ENCODE measurements at places on chromosomes 4 and X.

- DNase-seq, result peak; percentile 69
Measured at GRCh38 chr4:3047464-3048286, 26.7 kb downstream of the HTT-AS start.

DNA sequence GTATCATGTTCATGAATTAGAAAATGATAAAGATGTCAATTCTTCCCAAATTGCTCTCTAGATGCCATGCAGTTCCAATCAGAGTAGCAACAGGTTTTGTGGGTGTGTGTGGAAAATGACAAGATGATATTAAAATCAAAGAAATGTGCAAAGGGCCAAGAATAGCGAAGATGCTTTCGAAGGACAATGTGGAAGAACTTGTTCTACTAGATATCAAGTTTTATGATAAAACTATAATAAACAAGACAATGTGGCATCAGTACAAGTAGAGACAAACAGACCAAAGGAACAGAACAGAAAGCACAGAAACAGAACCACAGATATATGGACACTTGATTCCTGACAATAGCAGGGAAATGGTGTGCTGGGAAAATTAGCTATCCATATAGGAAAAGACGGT lies 9.0 kb downstream of the TAB3 start:
- no peak for DNase-seq

DNA sequence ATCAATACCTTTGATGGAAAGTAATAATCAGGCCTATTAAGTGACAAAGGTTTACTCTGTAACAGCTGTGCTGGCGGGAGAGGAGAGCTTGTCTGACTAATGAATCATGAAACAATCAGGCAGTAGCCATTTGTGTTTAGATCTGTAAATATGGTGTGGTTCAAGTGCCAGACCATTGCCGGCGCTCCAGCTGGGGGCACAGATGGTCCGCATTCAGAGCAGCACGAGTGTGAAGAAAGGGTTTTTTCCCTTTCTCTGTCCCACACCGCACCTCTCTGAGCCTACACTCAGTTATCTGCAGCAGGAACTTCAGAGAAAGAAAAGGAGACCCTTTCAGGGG lies 111.3 kb upstream of the PAQR3 start:
- DNase-seq, result no peak

GRCh38 chrX:9522378-9523155 lies 57.7 kb downstream of the TBL1X start:
- DNase-seq, result no peak

GRCh38 chrX:105189093-105189492 lies 31.4 kb downstream of the TEX13A start:
- DNase-seq, result no peak

GRCh38 chr4:47145630-47146029 lies 114.3 kb downstream of the GABRB1 start:
- no peak for DNase-seq

Measured in ovary (tissue), 10 donors.